CD4-positive, alpha-beta T cell treated with Interleukin-10 for 1 hour (primary cell): ENCODE measurements at places on chromosomes 2 and 18.

DNA sequence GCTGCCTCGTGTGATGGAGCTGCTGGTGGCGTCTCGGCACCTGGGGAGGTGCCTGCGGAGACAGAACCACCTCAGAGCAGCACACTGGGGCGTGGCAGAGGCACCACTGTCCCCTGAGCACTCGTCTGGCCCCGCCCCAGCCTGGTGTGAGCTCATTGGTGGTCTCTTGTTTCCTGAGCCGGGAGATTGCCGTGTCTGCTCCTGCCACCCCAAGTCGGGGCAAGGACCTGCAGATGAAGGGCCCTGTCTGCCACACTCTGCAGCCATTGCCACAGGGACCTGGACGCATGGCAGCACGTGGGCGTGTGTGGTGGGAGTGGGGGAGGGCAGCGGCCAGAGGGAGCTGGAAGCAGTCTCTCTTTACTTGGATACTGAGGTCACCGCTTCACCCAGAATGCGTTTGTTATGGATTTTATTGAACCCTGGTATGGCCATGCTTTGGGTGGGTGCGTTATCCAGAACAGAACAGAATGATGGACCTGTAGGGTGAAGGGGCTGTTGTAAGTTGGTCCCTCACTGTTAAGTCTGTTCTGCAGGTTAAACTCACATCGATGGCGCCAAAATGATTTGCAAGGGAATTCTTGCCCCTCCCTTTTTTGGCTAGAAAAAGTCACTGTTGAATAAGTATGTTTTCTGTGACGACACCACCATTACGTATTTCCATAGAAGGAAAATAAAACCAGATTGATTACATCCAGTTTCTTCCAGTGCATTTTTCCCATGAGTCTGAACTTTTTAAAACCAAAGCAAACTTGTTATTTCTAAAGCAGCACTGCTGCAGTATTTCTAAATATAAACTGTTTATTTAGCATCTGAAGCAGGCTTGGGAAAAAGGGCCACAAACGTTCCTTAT is 92.0 kb downstream of the USP40 start:
- DNase-seq = no peak

- DNase-seq = no peak
Measured at GRCh38 chr2:73104933-73105332, 7.8 kb downstream of the RAB11FIP5 start.

- DNase-seq = no peak
Measured at GRCh38 chr2:45134014-45134413, 124.8 kb upstream of the SIX2 start.

DNA sequence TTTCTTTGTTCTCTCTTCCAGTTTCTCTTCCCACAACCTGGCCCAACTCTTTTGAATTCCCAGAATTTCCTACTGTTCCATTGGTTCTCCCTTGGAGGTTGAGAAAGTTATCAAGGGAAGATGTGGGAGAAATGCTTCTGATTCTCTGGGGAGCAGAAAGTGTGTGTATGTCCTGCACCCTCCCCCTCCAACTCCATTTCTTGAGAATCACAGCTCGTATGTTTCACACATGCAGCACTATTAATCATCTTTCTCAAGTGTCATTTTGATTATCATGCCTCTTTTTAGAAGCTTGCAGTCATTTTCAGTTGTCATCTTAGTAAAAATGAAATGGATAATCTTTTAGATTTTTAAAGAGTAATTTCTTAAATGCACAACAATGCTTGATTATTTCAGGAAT is 296.8 kb upstream of the SLC39A10 start:
- no peak for DNase-seq

DNA sequence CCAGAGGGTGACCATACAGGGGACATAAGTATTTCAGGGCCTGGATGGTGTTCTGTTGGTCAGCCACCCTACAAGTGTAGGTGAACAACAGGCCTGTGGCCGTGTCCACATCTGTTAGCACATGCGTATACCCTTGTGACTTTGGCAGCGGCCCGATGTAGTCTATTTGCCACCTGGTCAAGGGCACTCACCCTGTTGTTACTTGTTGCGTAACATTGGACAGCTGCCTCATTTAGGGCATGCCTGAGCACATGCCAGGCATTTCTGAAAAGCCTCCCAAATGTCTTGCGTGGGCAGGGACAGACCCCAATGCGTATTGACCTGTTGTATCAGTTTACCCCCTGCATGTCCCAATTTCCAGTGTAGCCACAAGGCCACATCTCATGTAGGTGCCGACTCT is 235.0 kb downstream of the MBD5 start:
- no peak for DNase-seq

DNA sequence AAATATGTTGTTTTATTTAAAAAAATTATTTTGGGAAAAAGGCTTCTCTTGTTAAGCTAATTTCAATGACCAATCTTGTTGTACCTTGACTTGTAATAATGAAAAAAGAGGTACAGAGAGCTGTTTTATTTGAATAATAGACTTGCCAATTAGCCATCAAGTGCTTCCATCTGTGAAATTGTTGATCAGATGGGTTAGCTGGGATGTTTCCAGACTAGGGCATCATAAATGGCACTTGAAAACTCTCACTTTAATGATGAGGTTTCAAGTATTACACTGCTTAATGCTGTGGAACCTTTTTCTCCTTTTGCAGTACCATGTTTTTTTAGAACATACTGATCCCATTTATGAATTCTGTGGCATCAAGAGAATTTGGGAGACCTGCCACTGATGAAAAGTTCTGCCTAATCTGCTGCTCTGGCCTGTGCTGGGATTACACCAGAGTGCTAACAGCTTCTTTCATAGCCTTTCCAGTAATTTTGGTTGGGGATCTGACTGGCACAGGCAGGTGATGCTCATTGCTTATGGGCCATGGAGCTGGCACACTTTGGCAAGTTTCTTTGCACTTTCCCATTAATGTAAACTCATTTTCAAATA is 24.2 kb downstream of the PSMD14 start:
- no peak for DNase-seq

DNA sequence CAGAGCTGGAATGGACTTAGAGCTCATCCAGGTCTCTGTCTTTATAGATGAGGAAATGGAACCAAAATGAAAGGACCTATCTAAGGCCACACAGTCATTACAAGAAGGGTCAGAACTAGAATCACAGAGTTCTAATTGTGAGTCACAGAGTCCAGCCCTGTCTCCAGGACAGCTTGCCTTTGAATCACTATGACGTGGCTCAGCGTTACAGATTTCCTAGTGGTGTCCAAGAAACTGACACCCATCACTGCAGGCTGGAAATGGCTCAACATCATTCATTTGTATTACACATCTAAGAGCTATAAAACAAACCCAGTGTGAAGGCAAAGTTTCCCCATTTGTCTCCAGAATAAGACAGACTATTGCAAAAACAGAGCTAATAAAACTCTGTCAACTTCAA is 164.3 kb upstream of the SIX2 start:
- no peak for DNase-seq

DNA sequence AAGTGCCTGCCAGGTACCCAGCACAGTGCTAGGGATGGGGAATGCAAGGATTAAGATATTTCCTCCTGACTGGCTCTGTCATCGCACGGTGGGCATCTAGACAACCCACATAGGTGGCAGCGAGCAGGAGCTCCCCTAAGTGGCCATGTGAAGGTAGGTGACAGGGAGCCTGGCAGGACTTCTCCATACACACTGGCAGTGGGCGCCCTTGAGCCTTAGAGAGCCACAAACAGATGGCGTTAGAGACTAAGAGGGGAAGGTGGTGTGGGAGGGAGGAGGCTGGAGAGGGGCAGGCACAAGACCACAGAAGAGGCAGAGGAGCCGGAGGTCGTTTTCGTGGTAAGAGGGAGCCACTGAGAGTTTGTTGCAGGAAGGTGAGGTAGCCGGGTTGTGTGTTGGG is 15.2 kb downstream of the PRELID3A start:
- no peak for DNase-seq

- DNase-seq = no peak
Measured at GRCh38 chr2:26588576-26588975, 52.6 kb downstream of the CIB4 start.

- no peak for DNase-seq
Measured at GRCh38 chr2:226981791-226982326, 146.0 kb downstream of the RHBDD1 start.

DNA sequence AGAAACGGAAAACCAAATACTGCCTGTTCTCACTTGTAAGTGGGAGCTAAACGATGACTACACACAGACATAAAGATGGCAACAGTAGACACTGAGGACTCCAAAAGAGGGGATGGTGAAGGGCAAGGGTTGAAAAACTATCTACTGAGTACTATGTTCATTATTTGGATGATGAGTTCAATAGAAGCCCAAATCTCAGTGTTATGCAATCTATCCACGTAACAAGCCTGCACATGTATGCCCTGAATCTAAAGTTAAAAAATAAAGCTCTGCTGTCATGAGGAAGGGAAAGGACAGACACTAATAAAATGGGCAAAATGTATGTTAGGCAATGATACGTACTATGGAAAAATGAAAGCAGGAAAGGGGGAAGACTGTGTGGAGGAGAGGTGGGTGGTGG is 376.0 kb downstream of the TGIF1 start:
- DNase-seq = no peak

- DNase-seq = no peak
Measured at GRCh38 chr18:13214609-13215008, 4.0 kb upstream of the LDLRAD4 start.

DNA sequence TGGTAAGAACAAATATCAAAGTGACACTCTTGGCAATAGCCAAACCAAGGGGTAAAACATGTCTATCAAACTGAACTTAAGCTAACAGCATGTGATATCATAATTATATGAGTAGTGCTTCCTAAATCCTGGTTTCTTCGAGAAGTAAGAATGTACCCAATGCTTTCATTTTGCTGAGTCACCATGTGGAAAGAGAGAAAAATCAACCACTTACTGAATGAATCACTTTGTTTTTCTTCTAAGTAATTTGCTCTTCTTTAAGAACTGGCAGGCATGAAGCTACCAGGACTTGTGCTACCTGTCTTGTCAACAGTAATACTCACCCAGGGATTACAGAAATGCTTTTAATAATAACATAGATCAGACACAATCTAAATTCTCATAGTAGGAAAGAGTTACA is 19.0 kb upstream of the DUSP19 start:
- DNase-seq = no peak

DNA sequence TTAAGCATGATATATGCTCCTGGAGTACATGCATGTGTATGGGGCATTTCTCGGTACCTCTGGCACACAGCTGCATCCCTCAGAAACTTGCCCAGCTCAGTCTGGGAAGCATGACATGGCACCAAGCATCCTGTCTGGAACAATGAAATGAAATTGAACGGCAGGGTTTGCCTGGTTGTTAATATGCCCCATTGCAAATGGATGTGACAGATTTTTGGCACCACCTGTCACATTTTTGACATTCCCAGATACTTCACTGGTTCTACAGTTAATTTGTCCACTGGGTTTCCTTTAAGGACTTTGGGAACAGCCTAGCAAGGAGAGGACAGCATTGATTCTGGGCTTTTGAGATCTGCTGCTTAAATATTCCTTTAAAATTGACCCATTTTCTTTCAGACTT is 305.8 kb downstream of the TSN start:
- DNase-seq = no peak

GRCh38 chr18:80202264-80202998 is 44.9 kb downstream of the PARD6G start:
- DNase-seq = no peak

DNA sequence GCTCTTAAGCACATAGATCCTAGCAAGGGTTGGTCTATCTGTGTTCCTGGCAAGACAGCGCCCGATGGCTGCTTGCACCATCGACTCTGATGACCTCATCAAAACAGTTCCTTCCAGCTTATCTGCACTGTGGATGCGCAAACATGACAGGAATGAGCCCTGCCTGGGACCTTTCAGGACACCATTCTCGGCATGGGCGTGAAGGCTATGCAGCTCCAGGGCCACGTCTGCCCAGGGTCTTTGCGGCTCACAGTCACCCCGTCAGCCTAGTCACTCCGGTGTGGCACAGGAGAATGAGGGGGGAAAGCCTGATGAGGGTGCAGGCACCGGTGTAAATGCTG is 147.8 kb upstream of the TWIST2 start:
- no peak for DNase-seq

DNA sequence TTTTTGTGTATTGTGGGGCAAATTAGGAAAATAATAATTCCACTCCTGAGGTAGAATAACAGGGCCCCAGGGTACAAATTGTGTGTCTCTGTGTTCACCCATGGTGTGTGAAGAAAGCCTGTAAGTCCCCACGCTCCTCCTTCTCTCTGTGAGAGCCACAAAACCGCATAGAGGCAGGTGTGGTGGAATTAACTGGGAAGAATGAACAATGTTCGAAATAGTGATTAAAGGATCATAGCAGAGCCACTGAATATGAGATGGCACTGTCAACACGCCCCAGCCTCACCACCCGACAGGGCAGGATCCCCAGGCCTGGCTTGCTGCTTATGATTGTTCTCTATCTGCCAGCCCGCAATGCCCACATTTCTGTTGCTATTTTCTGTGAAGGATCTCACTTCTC is 14.1 kb downstream of the IL1RN start:
- DNase-seq = no peak
